Activated CD4-positive, alpha-beta T cell treated with anti-CD3 and anti-CD28 coated beads, Interleukin-2, amount 50 U/mL, for 1 hour (primary cell): ENCODE measurements at places on chromosomes 4 and X.

- no peak for DNase-seq
Measured at GRCh38 chrX:118780911-118781310, 42.7 kb upstream of the ZCCHC12 start.

- no peak for DNase-seq
Measured at GRCh38 chrX:22325096-22325495, 52.4 kb downstream of the CBLL2 start.

DNA sequence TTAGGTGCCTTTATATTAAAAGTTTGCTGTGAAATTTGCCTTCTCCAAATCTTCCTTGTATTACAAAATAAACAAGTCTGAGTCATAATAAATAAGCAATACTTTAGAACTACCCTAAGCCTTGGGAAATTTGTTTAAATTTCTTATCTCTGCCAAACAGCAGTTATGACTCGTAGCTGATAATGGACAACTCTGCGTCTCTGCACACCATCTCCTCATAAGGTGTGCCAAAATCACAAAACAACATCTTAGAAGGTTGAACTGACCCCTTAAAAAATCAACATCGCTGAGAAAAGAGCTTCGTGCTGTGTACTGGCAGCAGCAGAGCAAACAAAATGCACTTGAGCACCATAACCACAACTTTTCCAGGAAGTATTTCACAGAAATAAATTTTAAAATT, 22.0 kb downstream of the OR13H1 start:
- DNase-seq = no peak

DNA sequence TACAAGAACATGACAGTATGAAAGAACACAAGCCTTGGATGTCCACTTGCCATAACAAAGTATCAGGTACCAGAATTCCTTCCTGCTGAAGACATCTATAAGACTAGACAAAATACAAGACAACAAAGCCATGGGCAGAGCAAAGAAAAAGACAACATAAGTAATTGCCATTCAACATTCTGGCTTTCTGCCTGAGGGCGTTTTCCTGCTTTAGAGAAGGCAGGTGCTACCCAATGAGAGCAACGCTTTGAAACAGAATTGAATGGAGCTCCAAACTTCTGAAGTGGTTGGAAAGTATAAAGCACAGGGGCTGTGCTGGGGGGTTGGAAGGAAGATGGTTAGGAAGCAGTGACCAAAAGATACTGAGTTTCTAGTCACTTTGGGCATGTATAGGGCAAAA, 30.1 kb downstream of the PDE5A start:
- no peak for DNase-seq

- no peak for DNase-seq
Measured at GRCh38 chr4:2434420-2434819, 15.7 kb downstream of the CFAP99 start.

- DNase-seq = no peak
Measured at GRCh38 chrX:48045410-48046311, 25.8 kb downstream of the ZNF630 start.

DNA sequence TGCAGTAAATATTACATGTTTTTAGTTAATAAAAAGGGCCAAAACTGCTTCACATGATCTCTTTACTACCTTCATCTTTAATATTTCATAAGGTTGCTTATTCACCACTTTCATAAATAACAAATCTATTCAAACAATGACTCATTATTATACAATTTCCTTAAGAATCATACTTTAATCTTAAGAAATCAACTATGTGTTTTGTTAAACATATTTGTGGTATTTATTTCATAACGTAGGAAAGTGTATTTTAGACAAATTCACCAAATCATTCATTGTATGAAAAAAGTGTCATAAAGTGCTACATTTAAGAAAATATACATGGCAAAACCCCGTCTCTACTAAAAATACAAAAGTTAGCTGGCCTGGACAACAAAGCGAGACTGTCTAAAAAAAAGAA, 150.5 kb upstream of the RXFP1 start:
- no peak for DNase-seq

DNA sequence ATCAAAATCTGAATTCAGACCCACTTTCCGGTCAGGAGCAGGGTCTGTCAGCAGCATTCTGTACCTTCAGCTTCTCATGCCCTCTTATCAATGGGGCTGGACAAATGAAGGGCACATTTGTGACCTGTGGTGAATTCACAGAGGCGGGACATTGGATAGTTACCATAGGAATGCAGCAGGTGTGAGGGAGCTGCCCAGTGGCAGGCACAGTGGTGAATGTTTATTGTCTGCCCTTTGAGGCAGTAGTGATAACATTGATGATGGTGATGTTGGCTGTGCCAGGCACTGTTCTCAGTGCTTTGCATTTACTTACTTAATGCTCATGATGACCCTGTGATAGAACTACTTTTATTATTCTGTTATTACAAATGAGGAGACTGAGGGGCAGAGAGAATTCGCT, 101.2 kb upstream of the KIT start:
- no peak for DNase-seq

DNA sequence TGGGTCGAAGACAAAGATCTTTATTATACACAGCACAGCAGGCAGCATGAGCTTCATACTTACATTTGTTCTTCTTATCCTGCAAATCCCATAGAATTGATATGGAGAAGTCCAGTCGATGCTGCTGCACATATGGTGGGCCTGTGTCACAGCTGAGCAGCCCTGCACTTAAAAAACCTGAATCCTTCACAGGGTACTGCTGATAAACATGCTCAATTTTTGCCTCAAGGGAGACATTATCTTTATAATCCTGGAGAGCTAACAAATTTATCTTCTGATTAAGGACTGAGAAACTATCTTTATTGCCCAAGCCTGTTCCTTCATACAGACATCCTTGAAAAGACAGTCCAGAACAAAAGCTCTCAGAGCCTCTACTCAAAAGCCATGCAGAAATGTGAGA, 434.4 kb upstream of the FAM47C start:
- no peak for DNase-seq

DNA sequence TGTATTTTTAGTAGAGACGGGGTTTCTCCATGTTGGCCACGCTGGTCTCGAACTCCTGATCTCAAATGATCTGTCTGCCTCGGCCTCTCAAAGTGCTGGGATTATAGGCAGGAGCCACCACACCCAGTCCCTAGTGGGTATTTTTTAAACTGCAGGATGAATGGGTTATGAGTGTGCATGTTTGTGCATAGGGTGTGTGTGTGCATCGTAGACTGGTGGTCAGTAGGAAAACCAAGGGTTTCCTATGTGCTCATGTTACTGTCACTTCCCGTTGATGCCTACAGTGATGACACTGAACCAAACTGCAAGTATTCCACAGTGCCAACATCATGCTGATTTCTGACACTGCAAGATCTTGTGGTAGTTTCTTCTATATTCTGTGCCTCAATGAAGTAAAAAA, 41.1 kb downstream of the DDIT4L start:
- DNase-seq = no peak

DNA sequence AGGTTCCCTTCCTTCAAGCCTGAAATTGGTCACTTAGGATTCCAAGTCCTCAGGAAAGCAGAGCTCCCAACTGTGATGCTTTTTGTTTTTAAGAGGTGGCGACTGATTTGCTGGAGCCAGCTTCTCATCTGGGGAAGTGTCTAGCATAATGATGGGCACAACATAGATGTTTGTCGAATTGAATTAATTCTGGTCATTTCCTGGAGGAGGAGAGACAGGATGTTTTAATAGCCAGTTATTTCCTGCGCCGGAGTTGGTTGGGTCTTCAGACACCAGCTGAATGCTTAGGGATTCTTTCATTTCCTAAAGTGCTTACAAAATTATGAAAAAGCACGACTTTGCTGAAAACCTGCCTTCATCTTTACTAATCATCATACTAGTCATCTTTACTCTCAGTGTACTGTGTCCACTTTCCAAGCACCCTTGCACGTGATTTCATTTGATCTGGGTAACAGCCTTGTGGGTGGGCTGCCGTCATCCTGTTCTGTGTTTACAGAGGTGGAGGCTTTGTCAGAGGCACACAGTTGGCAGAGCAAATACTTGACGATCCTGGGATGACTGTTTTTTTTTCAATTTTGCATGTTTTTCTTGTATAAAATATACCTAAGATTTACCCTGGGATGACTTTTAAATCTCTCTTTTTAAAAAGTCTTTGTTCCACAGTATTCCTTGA, 49.5 kb downstream of the RGS12 start:
- DNase-seq = no peak

DNA sequence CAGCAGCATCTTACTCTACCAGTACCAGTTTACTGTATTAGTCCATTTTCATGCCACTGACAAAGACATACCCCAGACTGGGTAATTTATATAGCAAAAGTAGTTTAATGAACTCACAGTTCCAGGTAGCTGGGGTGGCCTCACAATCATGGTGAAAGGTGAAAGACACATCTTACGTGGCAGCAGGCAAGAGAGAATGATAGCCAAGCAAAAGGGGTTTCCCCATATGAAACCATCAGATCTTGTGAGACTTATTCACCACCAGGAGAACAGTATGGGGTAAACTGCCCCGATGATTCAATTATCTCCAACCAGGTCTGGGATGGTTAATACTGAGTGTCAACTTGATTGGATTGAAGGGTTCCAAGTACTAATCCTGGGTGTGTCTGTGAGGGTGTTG, 69.3 kb downstream of the YIPF6 start:
- no peak for DNase-seq

DNA sequence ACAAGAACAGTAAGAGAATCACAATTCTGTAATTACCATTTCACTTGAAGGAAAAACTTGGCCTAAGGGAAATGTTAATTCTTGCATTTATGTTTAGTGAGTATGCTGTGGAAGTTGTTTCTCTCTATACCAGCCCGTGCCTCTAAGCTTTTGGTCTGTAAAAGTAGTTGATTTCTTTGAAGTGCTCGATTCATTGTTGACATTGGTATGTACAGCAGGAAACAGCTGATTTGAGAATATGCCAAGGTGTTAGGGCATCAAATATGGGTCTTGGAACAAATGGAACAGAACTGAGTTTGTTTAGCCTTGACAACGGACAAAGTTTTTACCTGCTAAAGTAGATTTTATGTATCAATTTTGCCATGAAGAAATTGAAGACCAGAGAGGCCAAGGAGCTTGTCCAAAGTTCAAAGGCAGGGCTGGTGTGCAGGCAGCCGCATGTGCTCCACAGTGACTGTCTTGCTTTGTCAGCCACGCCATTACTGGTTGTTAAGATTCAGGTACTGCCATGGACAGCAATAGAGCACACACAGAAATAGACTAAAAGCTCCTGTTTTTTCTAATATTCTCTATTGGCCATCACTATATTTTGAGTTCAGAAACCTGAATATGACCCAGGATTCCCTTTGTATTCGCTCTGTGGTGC, 75.5 kb upstream of the TLR3 start:
- DNase-seq = no peak

GRCh38 chr4:110108960-110109359, 89.5 kb downstream of the ELOVL6 start:
- no peak for DNase-seq

- DNase-seq = no peak
Measured at GRCh38 chrX:69522052-69522451, 17.9 kb downstream of the NALF2 start.

DNA sequence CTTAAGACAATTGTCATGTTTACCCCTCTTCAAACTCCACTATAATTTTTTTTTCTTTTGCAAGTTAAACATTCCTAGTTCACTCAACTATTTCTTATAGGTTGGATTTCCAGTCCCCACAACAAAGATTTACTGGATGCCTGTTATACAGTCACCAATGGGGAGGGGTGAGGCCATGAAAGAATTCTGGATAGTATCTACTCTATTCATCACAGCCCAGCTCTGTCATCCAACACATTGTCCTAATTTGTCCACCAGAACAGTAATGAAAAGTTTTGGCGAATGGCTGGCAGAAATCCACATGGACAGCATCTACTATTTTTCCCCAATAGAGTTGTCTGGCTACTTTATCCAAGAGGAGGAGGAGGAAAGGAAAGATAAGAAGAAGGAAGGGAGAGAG, 192.7 kb upstream of the S100G start:
- no peak for DNase-seq

GRCh38 chrX:18210470-18210869, 10.2 kb downstream of the BEND2 start:
- DNase-seq = no peak

DNA sequence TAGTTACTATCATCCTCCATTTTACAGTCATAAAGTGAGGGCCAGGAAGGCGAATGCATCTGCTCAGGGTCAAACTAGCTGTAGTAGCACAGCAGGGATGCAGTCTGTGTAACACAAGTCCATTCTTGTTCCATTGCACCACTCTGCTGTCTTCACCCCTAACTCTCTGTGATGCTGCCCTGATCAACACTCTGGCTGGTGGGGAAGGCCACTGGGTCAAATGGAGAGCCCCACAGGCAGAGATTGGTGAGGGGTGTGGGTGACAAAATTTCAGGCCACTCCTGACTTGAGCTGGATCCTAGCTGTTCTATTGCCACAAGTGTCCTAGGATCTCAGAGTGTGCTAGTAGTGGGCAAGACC, 136.5 kb downstream of the PJA1 start:
- no peak for DNase-seq

DNA sequence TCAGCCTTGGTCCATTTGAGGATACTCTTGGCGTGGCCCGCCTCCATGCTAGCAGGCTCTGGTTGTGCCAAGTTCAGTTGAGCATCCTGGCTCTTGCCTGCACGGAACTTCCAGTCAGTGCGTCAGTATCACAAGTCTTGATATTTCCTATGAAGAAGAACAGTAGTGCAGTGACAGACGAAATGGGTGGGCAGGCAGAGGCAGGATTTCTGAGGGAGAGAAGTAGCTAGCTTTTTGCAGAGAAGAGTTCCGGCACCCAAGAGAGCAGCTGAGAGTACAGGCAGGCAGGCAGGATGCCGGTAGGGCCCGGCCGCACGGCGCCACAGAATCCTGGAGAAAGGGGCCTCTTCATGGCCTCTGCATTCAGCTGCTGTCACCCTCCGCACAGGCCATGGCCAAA, 56.1 kb upstream of the MSANTD1 start:
- DNase-seq = no peak

DNA sequence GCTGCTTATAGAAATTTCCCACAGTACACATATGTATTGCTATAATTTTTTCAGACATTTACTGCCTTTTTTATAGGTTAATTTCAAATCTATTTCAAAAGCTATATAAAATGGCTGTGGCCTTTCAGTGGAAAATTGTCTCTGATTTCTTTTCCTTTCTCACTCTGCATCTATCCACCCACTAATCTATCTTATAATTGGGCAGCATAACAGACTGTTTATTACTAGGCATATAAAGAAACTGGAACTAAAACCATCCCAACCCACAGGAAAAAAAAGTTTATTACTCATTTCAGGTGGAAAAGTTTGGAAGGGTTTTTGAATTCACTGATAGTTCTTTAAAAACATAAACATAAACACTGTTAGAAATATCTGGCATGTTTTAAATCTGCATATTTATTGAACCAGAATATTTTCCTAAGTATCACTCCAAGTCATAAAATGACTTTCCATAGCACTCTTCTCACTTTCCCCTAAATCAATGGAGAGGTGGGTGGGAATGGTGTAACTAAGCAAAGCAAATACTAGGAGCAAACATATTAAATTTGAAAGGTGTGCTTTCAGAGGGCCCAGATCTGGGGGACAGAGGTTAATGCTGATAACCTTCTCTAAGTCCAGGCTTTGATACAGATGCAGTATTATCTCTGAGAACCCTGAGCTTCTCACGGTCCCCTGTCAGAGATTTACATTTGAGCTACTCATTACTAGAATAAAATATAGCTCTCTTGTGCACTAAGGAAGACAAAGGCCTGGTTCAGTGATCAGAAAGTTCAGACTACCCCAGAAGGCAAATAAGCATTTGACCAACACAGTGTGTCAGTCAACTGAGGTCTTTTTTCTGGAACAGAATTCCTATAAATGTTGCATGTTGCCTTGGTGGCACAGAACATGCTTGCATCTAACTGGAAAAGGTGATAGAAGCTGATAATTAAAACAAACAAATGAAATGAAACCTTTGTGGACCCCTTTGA, 328.3 kb downstream of the UNC5C start:
- DNase-seq = no peak

- no peak for DNase-seq
Measured at GRCh38 chrX:118345045-118345463, 852 bp upstream of the WDR44 start.
